D341Med (cell line): ENCODE measurements at places on chromosomes 1 and 21.

DNA sequence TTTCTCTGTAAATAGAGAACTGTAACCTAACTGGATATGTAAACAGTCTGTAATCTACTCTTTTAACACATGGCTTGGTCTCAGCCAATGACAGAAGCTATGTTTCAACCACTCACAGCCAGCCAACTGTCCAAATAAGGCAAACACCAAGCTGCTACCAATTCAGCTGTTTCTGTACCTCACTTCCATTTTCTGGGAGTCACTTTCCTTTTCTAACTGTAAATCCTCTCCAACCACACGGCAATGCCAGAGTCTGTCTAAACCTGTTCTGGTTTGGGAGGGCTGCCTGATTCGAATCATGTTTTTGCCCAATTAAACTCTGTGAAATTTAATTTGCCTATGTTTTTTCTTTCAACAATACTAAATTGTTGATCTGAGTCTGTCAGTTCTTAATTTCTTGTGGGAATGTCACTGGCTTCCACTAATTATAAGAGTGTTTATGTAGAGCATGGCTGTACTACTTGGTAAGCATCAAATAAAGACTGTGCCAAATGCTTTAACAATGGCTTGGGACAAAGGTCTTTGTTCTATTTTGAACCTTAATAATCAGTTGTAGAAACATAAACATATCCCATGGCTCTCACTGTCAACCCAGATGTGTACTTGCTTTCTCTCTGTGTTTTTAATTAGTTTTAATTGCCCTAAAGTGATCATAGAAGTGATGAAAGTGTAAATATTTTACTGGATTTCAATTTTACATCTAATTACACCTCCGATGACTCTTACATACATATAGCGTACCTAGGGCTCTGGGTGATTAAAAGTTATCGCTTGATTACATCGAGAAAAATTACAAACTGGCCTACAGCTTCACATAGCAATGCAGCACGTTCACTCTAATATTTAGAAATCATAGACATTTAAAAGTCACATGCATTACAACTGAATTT is 1144.6 kb upstream of the TMPRSS15 start:
- DNase-seq = no peak

DNA sequence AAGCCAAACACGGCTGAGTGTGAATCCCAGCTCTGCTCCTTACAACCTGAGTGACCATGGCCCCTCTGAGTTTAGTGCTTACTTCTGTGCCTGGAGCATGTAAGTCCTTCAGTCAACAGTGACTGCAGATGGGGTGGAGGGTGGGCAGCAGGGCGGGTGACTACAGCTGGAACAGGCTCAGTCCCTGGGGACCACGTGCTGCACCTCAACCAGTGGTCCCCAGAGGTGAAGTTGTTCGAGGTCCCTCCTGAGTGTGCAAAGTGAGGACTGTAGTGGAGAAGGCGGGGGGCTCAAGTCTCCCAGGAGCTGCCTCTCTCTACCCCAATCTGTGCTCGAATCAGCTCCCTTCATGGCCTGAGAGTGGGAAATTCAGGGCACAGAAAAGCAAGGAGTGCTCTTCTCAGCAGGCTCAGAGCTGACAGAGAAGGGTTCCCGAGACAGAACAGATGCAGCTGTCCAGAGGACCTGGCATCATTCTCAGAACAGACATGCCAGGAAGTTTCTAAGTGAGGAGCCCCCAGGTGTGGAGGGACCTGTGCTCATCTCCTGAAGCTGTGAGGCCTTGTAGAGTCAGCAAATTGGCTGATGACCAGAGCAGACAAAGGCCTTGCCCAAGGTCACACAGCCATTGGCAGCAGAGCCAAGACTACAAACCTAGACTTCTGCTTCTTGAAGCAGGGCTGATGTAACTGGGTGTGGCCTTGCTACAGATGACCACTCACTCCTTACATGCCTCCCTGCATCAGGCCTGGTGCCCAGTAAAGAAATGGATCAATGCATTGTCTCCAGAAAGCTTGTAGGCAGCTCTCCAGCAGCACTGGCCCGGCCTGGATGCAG is 61.7 kb upstream of the EDN2 start:
- no peak for DNase-seq

- no peak for DNase-seq
Observed at GRCh38 chr1:117061986-117062415, 1.9 kb downstream of the TTF2 start.

- DNase-seq = peak; percentile 55
Observed at GRCh38 chr1:155976913-155977689, 1.2 kb downstream of the ARHGEF2 start.

GRCh38 chr21:44844256-44844655 is 26.4 kb upstream of the SUMO3 start:
- no peak for DNase-seq

DNA sequence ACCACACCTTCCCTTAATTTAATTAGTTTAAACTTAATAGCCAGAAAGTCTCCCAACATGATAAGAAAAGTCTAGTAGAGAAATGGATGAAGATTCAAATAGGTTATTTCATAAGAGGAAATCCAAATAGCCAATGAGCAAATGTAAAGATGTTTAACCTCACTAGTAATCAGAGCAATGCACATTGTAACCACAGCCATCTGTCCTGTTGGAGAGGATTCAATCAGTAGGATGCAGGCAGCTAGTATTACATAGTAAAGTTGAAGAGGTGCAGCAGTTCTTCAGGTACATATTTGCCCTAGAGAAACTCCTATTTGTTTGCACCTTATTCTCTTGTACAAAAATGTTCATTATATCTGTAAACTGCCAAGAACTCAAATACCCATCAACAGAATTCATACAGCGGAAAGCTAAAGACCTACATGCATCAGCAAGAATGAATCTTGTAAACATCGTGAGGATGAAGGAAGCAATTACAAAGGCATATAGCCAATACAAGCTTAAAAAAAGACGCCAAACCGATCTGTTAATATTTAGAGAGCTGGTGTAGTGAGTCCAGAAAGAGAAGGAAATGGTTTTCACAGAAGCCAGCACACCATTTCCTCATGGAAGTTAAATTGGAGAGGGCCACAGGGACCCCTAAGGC is 27.9 kb downstream of the DIP2A start:
- no peak for DNase-seq

GRCh38 chr1:24898909-24899439 is 31.1 kb downstream of the RUNX3 start:
- DNase-seq = no peak

DNA sequence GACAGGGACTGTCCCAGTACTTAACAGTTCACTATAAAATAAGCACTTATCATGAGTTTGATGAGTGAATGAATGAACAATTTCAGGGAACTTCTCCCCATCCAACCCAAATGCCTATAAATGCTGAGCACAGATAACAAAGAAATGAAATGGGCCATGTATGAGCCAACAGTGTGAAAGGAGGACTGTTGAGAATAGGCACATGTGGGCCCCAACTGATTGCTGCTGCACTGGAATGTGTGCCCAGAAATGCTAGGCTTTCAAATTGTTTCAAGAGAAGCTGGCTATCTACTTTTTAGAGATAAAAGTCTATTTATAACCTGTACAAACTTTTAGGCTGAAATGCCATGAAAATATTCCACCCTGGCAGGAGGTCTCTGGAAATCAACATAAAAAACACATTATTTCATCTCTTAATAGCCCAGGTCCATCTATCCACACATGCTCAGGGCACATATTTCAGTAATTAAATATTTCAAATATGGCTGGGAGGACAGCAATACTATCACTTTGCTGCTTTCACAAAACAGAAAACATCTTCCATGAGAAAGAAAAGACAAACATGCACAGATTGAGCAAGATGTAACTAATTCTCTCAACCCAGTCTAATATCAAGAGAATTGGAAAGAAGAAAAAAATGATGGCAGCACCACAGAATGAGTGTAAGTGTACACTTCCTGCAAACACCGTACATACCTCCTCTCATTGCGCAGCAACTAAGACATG is 49.8 kb downstream of the COLGALT2 start:
- DNase-seq = no peak

DNA sequence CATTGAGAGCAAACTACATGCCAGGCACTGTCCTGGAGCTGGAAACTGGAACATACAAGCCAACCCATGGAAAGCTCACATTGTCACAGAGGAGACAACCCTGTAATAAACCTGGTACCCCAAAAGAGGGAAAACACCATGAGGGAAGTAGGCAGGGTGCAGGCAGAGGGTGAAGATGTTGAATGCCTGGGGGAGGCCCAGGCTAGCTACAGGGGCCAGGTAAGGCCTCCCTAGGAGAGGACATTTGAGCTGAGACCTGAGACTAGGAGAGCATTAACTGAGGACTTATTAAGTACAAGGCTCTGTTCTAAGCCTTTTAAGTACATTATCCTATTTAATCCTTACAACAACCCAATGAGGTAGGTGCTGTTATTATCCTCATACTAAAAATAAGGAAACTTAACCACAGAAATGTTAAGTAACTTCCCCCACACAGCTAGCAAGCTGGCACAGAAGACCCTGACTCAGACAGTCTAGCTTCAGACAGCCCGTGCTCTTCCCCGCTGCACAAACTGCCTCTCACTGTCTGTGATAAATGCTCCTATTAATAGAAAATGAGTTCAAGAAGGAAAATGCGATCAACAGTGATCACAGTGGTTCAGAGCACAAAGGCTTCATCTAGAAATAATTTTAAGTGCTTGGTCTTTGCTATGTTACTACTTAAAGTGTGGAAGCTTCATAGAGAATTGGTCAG is 41.8 kb downstream of the ZNF281 start:
- no peak for DNase-seq

DNA sequence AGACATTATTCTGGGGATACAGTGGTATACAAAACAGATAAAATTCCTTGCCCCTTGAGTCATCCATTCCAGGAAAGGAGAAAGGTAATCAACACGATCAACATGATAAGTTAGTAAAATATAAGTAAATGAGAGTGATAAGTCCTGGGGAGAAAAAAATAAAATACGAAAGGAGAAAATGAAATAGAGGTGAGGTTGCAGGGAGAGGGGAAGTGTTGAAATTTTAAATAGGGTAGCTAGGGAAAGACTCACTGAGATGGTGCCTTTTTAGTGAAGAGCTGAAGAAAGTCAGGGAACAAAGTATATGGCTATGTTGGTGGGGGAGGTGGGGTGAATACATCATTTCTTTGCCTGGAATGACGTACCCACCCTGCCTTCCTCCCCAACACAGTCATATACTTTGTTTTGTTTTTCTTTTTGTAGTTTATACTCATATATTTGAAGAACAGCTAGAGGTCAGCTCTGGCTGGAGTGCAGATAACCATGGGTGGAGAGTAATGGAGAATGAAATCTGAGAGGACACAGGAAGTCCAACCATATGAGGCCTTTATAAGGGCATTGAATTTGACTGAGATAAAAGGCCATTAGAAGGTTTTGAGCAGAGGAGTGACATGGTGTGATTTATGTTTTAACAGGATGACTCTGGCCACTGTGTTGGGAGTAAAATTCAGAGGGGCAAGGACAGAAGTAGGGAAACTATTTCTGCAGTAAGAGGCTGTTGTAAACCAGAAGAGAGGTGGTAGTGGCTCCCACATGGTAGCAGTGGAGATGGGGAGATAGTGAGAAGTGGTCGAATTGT is 54.8 kb downstream of the OSBPL9 start:
- DNase-seq = no peak

DNA sequence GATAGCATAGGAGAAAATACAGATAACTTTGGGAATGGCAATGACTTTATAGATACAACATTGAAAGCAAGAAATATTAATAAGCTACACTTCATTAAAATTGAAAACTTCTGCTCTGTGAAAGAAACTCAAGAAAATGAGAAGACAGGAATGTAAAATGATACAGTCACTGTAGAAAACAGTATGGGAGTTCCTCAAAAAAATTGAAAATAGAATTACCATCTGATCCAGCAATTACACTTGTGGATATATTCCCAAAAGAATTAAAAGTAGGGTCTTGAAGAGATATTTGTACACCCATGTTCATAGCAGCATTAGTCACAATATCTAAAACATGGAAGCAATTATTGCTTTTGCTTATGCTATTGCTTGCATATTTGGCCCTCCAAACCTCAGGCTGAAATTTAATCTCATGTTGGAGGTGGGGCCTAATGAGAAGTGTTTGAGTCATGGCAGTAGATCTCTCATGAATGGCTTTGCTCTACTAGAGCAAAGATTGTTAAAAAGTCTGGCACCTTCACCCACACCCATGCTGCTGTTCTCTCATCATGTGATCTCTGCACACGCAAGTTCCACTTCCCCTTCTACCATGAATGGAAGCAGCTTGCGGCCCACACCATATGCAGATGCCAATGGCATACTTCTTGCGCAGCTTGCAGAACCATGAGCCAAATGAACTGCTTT is 15.3 kb upstream of the AHCYL1 start:
- DNase-seq = no peak

DNA sequence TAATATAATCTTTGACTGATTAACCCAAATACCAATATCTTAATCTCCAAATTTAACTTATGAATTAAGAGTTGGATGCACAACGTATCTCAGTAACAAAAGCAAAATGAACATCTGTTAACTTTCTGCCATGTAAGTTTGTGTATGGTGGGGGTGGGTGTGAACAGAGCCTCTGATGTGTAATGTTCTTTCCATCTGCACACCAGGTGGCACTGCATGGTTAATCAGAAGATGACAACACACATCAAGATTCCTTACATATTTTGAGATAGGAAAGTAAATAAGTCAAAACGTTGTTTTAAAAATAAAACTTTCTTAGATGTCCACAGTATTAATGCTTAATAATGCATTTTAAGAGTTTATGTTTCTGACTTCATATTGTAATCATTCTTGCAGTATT is 251.9 kb downstream of the DPYD start:
- peak; percentile 39 for DNase-seq

- no peak for DNase-seq
Observed at GRCh38 chr1:107401704-107402103, 260.9 kb downstream of the NTNG1 start.

- no peak for DNase-seq
Observed at GRCh38 chr1:5994713-5995621, 2.7 kb upstream of the NPHP4 start.

GRCh38 chr1:79355090-79355489 is 348.6 kb upstream of the ADGRL4 start:
- DNase-seq = no peak

- no peak for DNase-seq
Observed at GRCh38 chr1:220889333-220889732, 10.1 kb downstream of the HLX start.

GRCh38 chr1:24111996-24112779 is at the start of gene MYOM3:
Gene MYOM3, minus strand, starts transcription at chr1:24112135. Its CDS starts 3,499 bp downstream, at chr1:24108636.
- peak; percentile 53 for DNase-seq

GRCh38 chr1:111361761-111362160 is 65.8 kb downstream of the OVGP1 start:
- DNase-seq = no peak

DNA sequence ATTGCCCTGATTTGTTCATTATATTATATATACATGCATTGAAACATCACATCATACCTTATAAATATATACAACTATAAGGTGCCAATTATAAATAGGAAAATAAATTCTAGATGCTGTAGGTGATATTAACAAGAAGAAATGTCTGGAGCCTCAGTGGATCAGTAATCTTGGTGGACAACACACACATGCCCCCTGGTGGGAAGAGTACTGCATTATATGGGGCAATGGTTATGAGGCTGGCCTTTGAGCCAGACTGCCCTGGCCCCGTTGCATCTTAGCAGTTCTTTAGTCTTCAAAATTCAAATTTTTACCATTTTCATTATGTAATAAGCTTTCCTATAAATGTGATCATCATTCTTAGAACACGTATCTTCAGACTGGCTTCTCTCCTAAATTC is 335.0 kb upstream of the GREM2 start:
- DNase-seq = peak; percentile 81

- peak; percentile 41 for DNase-seq
Observed at GRCh38 chr1:165826565-165827267, 698 bp upstream of the UCK2 start.

GRCh38 chr1:235515844-235516512 is 11.7 kb upstream of the B3GALNT2 start:
- no peak for DNase-seq

GRCh38 chr1:203296460-203297073 is 8.8 kb upstream of the BTG2 start:
- no peak for DNase-seq
